ENCODE measurements at places on chromosomes 6 and 20.

GRCh38 chr6:35787266-35788218 lies 6.7 kb downstream of the CLPSL1 start:
- DNase-seq, result no peak

GRCh38 chr20:11902285-11902697 lies 15.4 kb upstream of the BTBD3 start:
- DNase-seq, result no peak

GRCh38 chr6:30601815-30602641 lies 15.0 kb downstream of the PPP1R10 start:
- DNase-seq, result no peak

DNA sequence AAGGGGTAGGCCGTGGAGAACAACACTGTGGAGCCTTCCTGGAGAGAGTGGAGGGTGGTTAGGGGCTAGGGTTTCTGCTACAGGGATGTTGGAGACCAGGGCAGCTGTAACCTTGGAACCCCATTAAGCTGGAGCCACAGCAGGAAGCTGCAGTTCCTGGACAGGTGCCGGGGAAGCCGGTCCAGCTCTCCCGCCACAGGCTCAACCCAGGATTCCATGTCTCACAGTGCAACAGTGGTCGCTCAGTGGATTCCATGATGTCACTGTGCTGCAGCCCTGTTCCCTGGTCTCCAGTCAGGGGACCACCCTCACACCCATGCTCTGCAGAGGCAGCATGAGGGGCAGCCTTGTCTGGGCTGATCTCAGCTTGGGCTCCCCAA lies 264.6 kb upstream of the CDYL start:
- DNase-seq, result no peak

DNA sequence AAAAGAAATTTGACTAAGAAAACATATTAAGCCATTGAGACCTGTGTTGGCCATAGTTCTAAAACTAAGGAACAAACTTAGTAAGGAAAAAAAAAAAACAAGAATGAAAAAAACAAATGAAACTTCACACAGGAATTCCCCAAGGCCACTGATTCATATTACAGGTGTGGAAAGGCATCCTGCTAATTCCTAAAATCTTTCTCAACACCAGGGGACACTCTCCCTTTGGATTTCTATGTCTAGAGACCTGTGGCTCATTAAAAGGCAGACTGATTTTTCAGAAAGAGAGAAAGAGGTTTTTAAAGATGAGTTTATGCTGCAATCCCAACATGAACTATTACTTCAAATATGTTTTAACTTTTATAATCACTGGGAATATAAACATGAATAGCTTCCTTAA lies at the start of gene OR12D1:
OR12D1 (plus strand) TSS at position 341 of the 400 bp plus-strand sequence.
- no peak for DNase-seq

- no peak for DNase-seq
These were observed 1.7 kb upstream of the PKIG start for GRCh38 chr20:44580581-44581268.

Data from stimulated activated CD4-positive, alpha-beta T cell treated with anti-CD3 and anti-CD28 coated beads, Interleukin-2, amount 100 ng/mL, for 24 hours (primary cell).